OCI-LY7 (cell line): ENCODE measurements at places on chromosomes 3 and 15. TPM values are rescaled to one million over a fixed set of nuclear protein-coding genes. Genes with fewer than 3 reads are reported as not detected.

GRCh38 chr3:185998136-185998535, 60.3 kb upstream of the TRA2B start:
- DNase-seq: no peak

GRCh38 chr15:97072545-97072944, 742.0 kb downstream of the NR2F2 start:
- no peak for DNase-seq

- no peak for DNase-seq
Observed at GRCh38 chr15:90013503-90013937, 12.4 kb downstream of the ZNF710 start.

GRCh38 chr15:47362118-47362905, 355.0 kb upstream of the SEMA6D start:
- DNase-seq: no peak

GRCh38 chr3:142613491-142613890, 17.3 kb downstream of the PLS1 start:
- DNase-seq: no peak

Gene PLAAT1
- total RNA-seq: not detected in 2 replicates

Gene CX3CR1
- total RNA-seq: 0.13 TPM in 1 of 2 replicates, not detected in the other

Gene ACKR2
- total RNA-seq: 2.0 and 2.9 TPM in 2 replicates
